ENCODE measurements at places on chromosomes 7 and 10.

DNA sequence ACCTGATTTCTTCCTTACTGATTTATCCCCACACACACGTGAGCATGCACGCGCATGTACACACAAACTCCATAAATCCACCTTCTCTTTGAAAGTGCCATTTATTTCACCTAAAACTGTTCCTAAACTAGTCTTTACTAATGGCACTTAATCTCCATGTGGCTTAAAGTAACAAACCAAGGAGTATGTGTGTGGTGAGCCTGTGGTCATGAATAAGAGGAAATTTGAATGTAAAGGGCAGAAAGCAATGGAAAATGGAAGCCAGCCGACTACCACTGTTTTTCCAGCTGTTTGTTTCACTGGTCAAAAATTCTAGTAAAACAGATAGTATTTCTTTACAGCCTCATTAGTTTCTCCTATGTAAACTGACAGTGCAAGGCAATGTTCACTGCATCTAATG, 23.8 kb downstream of the SEMA3C start:
- no peak for DNase-seq

GRCh38 chr7:158952776-158953175, 96.4 kb downstream of the DYNC2I1 start:
- no peak for DNase-seq

DNA sequence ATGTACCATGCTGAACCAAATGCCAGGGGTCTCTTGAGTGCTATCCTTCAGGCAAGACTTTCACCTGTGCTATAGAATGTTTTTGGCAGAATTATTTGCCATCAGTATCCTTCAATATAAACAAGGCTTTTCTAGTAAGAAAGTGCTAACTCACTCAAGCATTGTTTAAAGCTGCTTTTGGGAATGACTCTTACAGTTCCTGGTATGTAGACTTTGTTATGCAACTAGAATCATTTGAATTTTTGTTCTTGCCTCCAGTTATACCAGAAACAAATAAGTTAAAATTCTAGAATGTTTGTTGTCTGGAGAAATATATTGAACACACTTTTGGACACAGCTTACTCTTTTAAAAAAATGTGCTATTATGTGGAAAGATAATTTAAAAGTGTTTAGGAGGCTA, 39.5 kb upstream of the RTKN2 start:
- no peak for DNase-seq

- DNase-seq: no peak
These were observed 38.4 kb downstream of the STAM start for GRCh38 chr10:17682236-17682946.

- DNase-seq: no peak
These were observed 242.8 kb upstream of the PPP2R2D start for GRCh38 chr10:131657985-131658330.

DNA sequence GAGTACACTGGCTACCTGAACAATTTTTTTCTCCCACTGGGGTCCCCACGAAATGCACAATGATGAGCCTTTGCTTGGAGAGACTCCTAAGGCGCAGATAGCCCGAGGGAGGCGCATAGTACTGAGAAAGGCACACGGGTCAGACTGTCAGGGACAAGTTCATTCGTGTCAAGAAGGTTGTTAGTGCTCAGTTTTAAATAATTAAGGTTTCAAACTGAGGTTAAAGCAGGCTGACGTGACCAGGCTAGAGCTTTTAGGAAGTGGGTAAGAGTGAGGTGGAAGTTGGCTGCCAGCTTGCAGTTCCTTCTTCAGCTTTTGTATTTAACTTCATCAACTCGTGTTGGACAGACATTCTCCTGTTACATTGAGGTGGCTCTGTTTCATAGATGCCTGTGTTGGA, 31.6 kb downstream of the RBM33 start:
- DNase-seq: no peak

DNA sequence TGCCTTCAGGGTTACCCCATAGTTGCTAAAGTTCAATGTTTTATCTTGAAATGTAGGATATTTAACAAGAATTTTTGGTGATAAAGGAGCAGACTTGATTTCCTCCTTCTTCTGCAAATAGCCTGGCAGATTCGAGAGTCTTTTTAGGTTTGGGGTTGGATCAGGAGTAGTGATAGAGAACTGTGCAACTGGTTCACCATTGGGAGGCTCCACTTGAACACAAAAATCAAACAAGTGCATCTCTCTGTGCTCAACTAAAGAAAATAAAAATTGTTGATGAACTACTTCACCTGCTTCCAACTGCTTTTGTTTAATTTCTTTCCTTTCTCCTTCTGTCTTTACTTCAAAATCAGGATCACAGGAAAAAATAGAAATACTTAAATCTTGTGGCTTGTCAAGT, 58.5 kb downstream of the MACC1 start:
- peak; percentile 10 for DNase-seq

DNA sequence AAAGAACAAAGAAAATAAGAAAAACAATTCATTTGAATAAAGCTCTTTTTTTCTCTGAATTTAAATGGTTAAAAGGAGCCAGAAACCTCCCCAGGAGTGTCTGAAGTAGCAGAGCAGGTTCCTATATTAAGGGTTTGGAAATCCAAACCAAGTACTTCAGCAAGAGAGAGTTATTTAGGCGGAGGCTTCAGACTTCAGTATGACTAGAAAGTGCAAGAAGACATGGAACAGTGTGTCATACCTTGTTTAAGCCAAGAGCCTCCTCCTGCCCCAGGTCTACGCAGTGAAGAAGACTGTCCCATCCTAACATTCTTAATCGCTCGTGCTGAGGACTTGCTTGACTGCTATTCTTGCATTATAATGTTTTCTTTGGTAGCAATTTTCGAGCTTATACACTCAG, 51.3 kb downstream of the ODAD2 start:
- DNase-seq: no peak

- DNase-seq: no peak
These were observed 29.3 kb upstream of the FOXL3 start for GRCh38 chr7:260441-261281.

DNA sequence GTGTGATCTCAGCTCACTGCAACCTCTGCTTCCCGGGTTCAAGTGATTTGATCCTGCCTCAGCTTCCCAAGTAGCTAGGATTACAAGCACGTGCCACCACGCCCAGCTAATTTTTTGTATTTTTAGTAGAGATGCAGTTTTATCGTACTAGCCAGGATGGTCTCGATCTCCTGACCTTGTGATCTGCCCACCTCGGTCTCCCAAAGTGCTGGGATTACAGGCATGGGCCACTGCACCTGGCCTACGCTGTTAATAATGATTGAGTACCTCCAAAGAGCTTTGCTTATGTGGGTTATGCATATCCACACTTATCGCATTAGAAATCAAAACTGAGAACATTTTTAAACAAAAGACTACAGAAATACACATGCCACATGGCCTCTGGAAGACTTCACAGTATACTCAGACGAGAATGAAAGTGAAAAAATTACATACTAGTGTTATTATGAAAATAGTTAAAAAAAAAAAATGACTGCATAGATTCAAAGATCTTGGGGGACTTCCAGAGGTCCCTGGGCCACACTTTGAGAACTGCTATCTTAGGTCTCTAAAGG, 25.4 kb downstream of the RPP38 start:
- no peak for DNase-seq

- no peak for DNase-seq
These were observed 140.3 kb downstream of the MAPK8 start for GRCh38 chr10:48446785-48447184.

DNA sequence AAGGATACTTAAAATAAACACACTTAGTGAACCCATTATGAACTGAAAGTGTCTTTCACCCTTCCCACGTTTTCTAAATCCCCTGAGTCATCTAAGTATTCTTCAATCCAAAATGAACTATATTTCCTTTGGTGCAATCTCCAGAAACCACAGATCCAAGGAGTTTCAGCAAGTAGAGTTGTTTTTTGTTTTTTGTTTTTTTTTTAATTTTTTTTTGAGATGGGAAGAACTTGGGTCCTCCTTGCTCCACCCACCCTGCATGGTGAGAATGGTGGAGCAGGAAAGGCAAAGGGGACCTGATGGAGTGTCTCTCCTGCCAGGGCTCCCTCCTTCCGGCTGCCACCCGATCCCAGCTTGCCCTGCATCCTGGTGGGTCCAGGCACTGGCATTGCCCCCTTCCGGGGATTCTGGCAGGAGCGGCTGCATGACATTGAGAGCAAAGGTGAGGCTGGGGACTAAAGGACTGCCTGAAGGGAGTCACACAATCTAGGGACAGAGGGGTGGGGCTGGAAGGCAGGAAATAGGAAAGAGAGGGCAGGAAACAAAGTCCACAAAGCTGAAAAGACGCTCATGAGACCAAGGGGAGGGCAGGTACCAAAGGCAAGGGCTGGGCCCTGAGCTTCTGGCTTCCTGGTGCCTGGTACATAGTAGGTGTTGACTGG, 12.1 kb downstream of the ATG9B start:
- DNase-seq: no peak

- no peak for DNase-seq
These were observed 2.2 kb downstream of the PDZD7 start for GRCh38 chr10:101028446-101029337.

DNA sequence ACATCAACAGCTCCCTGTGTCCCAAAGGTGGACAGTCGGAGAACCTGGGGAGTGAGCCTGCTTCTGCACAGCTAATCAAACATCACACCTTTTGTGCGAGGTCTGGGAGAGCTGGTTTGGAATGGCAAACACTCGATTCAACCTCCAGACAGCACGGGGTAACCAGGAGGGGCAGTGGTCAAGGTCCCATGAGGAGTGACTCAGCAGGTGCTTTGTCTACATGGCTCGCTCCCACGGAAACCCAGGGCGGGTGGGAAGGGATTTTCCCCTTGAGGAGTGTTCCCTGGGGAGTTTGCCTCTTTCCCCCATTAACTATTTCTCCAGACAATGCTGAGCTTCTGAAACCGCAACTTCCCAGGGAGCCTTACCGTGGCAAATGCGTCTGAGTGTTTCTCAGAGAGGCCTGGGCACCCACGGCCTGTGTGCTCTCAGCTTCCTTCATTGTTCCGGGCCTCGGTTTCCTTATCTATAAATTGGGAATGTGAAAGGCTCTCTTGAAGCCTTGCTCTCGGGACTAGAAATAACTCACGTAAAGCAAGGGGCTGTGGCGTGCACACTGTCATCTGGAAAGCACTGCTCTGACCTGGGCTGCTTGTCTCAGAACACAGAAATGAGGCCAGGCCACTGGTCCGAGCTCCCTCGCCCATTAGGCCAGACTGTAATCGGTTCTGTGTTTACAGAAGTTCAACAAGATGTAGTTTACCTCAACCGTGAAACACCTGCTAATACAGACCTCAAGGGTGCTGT, 14.0 kb upstream of the GTPBP4 start:
- peak; percentile 92 for DNase-seq

- no peak for DNase-seq
These were observed 53.1 kb upstream of the KDM7A start for GRCh38 chr7:140229591-140230515.

GRCh38 chr10:104472505-104472904, 118.9 kb downstream of the CFAP58 start:
- DNase-seq: no peak

- DNase-seq: no peak
These were observed 101.9 kb downstream of the ELMO1 start for GRCh38 chr7:37346761-37347160.

DNA sequence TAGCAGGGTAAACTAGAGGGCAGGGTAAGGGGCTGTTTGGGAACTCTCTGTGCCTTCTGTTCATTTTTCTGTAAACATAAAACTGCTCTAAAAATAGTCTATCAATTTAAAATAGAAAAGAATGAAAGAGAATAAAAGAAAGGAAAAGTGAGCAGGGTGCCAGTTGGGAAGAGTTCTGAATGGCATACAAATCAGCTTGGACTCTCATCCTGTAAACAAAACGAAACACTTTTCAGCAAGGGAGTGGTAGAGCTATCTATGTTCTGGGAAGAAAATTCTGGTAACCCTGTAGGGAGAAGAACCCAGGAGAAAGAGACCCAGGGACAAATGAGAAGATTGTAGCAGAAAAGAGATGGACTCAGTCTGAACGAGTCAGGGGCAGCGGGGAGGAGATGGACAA, 24.6 kb downstream of the SCRN1 start:
- no peak for DNase-seq

GRCh38 chr10:47104151-47104605, 192.9 kb downstream of the PTPN20 start:
- no peak for DNase-seq

DNA sequence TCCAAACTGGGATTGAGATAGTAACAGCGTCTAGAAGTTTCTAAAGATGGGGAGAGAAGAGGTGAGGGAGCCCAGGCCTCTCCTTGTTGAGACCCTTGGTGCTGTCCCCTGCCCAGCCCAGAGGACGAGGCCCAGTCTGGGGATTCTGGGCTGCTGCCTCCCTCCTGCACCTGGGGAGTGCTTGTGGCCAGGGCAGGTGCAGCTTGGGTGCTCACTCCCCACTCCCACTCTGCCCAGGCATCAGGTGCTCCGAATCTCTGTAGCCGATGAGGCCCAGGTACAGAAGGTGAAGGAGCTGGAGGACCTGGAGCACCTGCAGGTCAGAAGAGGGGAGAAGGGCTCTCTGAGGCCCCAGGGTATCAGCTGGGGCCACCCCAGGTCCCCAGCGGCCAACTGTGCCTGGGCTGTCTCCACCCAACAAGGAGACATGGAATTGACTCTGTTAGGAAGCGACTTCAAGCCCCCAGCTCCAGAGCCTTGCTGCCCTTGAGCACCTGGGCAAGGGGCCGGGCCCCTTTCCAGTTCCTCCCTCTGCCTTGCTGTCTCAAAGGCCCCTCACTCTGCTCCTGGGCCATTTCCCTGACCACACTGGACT, 664 bp downstream of the CPA1 start:
- DNase-seq: no peak

GRCh38 chr7:24119852-24120251, 164.1 kb upstream of the NPY start:
- DNase-seq: no peak

GRCh38 chr10:99329554-99330346, 594 bp downstream of the CNNM1 start:
- DNase-seq: no peak

DNA sequence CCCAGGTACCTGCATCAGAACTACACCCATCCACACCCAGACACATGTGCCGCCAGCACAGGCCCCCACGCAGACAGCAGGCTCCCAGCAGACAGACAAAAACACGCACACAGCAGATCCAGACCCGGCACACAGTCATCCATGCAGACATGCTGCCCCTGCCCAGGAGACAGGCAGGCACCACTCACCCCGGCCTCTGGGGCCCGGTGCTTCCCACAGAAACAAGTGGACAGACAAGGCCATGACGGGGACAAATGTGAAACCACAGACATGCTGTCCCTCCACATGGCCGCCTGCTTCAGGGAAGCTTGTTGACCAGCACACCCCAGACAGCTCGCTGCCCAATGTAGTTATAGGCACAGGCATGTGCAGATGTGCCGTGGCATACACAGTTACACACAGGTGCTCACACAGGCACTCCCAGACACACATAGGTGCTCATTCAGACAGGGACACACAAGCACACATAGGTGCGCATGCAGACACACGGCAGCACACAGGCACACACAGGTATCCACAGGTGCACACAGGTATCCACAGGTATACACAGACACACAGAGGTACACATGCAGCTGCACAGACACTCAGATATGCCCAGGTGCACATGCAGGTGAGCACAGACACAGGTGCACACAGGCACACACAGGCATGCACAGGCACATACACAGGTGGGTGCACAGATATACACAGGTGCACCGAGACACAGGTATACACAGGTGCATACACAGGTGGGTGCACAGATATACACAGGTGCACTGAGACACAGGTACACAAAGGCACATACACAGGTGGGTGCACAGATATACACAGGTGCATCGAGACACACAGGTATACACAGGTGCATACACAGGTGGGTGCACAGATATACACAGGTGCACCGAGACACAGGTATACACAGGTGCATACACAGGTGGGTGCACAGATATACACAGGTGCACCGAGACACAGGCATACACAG, 10.5 kb upstream of the SCART1 start:
- DNase-seq: no peak

Data from Caco-2 (cell line).